ENCODE measurements at places on chromosomes 13 and 19.

- DNase-seq, result no peak
These were observed 488.1 kb downstream of the COG6 start for GRCh38 chr13:40143559-40143958.

GRCh38 chr13:98741741-98742435 is 10.6 kb downstream of the SLC15A1 start:
- peak; percentile 23 for DNase-seq

GRCh38 chr19:2627319-2627829 is 75.1 kb downstream of the GNG7 start:
- DNase-seq, result peak; percentile 46

DNA sequence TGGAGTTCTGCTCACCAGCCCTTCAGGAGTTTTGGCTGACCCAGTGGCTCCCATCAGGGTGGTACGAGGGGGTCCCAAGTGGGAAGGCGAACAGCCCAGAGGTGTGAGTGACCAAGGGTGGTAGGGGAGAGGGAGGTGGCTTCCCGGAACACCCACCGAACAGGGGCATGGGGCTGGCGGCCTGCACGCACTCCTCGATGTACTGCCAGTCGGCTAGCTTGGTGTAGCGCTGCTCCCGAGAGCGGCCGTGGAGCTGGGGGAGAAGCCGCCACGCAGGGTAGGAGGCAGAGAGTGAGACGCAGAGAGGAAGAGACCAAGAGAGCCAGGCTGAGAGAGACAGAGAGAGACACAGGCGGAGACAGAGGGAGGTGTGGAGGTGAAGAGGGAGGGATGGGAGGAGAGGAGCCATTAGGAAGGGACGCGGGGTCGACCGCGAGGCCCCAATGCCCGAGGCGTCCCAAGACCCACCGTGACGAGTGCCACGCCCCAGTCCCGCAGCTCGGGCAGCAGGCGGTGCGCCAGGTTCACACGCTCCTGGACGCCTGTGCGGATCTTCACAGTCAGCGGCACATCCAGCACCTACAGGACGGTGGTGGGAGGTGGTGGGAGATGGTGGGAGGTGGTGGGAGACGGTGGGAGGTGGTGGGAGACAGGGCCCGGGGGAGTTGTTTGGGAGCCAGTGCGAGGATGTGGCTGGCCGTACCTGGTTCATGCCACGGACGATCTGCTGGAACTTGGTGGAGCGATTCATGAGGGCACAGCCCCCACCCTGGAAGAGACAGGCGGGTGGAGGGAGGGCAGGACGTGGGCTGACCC is 2.3 kb upstream of the PRR22 start:
- DNase-seq, result no peak

DNA sequence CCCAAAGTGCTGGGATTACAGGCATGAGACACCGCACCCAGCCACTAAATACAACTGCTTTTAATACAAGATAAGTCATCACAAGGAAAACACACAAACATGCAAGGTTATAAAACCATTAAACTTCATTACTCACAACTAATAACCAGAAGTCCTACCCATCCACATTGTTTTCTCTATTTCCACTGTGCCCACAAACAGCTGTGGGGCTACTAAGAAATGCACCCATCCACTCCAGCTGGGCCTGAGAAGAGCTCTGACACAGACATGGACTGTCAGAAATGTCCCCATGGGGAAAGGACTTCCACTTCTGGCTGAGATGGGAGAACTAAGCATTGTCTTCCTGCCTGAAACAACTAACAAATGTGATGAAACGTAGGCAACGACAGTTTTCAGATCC is 17.2 kb downstream of the SAFB2 start:
- DNase-seq, result no peak

Data from SHP77 (cell line).